KG1 (cell line): ENCODE measurements at places on chromosomes 12 and 14.

DNA sequence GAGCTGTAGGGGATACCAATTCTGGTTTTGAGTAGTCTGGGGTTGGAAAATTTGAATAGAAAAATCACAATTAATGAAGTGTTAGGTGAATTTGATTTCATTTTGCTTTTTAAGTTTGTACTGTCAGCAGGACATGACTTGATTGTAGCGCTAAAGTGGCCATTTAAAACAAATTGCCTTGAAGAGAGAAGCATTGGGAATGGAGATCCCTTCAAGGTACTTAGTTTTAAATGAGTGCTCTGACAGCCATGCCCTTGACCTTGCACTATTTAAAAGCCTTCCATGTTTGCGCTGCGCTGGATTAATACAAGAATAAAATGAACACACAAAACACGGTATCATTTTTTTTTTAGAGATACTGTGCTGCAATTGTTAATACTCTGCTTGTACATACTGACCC lies 345.9 kb downstream of the NAV3 start:
- no peak for DNase-seq

- DNase-seq = no peak
Observed at GRCh38 chr14:77086017-77086727, 11.9 kb upstream of the CIPC start.

DNA sequence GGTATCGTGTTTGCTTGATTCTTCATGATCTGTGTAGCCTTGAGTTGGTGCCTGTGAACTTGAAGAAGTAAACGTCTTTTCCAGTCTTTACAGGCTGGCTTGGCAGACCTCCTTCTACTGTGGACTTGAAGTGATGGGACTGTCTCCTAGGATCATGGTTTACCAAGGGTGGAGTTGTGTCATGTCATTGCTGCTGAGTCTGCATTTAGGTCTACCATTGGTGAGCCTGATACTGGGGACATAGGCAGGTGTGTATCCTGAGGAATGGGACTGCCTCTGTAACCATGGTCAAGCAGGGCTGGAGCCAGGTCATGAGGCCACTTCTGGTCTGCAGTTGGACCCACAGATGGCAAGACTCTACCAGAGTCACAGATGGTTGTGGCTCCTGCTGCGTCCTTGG lies 20.7 kb upstream of the PPP1R12A start:
- no peak for DNase-seq

DNA sequence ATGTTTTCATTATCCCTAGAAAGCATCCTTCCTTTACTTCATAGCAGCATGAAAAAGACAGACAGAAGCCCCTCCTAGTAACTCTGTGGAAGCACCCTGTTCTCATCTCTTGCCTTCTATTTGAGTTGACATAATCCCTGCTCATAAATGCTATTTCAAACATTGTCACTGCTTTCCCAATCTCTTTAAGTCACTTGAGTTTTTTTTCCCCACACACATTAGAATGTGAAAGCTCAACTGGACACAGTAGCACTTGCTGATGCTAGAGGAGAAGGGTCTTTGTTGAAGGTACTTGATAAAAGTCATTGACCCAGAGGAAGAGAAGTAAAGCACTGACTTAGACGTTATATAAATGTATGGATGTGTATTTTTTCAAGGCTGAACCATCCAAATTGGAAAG lies 3.0 kb downstream of the E2F7 start:
- no peak for DNase-seq

GRCh38 chr14:21988413-21988812 lies 314.8 kb upstream of the OR4E1 start:
- no peak for DNase-seq

DNA sequence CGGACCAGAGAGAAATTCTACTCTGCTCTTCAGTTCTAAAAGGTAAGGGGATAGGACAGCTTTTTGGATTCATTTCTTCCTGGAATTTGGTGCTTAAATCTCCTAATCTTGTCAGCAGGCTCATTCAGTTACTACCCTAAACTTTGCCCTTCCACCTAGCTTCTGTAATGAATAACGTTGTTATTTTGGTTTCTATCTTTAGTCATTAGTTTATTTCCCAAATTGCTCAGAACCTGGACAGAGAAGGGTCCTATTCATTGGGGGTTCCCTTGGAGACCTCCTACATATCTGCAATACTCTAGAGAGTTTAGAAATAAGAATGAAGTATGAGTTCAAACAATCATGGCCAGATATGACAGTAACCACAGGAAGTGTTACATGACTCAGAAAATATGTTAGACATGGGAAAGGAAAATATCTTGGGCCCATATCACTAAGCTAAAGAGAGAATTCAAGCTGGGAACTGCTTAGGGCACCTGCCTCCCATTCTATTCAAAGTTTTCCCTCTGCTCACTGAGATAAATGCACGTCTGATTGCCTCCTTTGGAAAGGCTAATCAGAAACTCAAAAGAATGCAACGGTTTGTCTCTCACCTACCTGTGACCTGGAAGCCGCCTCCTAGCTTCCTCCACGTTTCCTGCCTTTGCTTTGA lies 87.9 kb downstream of the GAS2L3 start:
- DNase-seq = no peak

GRCh38 chr12:56816491-56816890 lies 53.4 kb downstream of the HSD17B6 start:
- no peak for DNase-seq

- DNase-seq = no peak
Observed at GRCh38 chr12:34244608-34245007, 222.3 kb downstream of the ALG10 start.

DNA sequence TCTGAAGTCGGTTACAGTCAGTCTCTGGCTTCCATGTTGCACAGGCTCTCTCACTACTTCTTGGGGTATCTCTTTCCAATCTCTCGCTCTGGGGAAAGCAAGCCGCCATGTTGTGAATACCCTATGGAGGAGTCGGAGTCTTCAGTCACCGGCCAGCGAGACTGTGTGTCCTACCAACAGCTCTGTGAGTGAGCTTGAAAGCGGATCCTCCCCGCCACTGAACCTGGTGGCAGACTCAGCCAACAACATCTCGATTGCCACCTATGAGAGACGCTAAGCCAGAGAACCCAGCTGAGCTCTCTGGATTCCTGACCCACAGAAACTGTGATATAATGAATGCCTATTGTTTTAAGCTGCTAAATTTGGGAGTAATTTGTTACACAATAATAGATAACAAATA lies 51.5 kb downstream of the SLC15A4 start:
- DNase-seq = no peak

GRCh38 chr12:8501720-8502119 lies 11.6 kb upstream of the CLEC4D start:
- no peak for DNase-seq
